Tibial artery (tissue), 4 donors: ENCODE measurements at places on chromosomes 1 and 21.

GRCh38 chr1:14010476-14010875 lies 310.5 kb downstream of the PRDM2 start:
- no peak for DNase-seq

- no peak for DNase-seq
These were observed 37.2 kb downstream of the KCNJ6 start for GRCh38 chr21:37878946-37879660.

DNA sequence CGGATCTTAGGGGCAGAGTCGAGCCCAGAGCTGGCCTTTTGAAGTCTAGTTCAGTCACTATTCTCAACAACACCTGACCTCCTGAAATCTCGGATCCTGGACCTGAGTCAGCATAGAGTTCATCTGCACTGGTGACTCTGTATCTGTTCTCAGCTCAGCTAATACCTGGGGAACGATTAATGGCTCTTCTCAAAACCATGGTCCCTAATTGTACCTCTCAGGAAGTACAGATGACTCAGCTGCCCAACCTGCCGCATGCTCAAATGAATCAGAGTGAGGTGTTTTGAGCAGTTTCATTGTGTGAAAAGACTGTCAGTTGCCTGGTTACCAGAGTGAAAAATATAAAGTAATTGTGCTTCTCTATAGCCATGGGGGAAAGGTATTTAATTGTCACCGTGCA lies 89.2 kb downstream of the SLC35F3 start:
- no peak for DNase-seq

GRCh38 chr1:83113652-83114051 lies 885.3 kb downstream of the TTLL7 start:
- no peak for DNase-seq

GRCh38 chr1:201404055-201404454 lies 4.9 kb upstream of the LAD1 start:
- no peak for DNase-seq

DNA sequence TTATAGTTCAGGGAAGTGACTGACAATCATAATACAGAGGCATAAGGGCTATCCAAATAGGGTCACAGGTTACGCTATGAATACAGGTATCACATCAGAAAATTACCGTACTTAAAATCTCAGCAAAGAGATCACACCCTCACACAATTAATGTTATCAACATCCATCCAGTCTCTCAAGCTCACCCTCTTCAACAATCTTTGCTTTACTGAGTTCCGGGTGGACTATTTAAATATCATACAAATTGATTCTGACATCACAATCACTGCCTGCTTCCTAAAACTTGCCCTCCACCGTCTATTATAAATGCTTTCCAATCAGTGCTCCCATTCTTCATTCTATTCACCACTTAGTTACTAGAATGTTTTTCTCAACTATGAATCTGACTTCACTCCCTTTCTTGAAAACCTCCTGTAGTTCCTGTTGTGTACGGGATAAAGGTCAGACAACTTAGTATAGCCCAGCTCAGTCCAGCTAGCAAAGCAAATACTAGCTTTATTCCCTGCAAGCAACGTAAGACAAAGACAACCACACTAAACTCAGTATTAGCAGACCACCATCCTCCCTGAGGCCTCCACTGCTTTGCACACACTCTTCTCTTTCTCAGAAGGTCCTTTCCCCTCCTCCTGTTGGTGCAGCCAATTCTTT lies 398.7 kb downstream of the SMYD3 start:
- no peak for DNase-seq

DNA sequence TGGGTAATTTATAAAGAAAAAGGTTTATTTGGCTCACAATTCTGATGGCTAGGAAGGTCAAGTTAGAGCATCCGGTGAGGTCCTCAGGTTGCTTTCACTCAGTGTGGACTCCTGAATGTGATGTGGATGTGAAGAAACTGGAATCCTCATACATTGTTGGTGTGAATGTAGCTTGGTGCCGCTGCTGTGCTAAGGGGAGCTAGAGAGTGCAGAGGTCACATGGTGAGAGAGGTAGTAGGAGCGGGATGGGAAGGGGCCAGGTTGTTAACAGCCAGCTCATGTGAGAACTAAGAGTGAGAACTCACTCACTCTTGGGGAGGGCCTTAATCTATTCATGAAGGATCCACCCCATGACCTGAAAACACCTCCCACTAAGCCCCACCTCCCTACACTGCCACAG lies 21.8 kb downstream of the ITSN1 start:
- no peak for DNase-seq

DNA sequence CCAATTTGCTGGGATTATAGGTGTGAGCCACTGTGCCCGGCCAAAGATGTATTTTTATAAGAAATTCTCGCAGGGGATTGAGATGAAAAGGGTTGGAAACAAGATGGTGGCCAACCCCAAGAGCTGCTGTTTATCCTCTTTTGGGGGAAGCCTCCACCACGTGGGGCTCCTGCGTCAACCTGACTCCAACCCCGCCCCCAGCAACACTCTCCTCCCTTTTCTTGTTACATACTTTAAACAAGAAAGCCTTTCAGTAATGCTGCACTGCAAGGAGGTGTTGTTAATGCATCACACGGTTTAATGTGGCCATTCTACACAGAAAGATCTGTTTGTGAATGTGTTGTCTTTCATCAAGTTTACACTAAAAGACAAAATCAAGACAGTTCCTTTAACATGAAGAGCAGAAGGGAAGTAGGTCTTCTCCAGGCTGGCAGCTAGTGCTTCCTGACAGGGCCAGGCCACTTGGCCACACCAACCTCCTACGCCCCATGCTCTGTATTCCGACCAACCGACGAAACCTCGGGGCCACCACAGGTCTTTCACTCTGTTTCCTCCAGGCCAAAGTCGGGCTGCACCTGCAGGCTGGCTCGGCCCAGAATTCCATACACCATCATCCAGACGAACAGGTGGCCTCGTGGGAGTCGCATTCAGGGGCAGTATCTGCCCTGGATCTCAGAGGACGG lies 25.9 kb downstream of the C2CD2 start:
- DNase-seq, result no peak

- DNase-seq, result no peak
These were observed 16.6 kb downstream of the STX12 start for GRCh38 chr1:27789540-27790041.

- no peak for DNase-seq
These were observed 140.7 kb upstream of the SPAG17 start for GRCh38 chr1:118325550-118326225.

GRCh38 chr1:180988253-180988752 lies 34.4 kb downstream of the STX6 start:
- no peak for DNase-seq

DNA sequence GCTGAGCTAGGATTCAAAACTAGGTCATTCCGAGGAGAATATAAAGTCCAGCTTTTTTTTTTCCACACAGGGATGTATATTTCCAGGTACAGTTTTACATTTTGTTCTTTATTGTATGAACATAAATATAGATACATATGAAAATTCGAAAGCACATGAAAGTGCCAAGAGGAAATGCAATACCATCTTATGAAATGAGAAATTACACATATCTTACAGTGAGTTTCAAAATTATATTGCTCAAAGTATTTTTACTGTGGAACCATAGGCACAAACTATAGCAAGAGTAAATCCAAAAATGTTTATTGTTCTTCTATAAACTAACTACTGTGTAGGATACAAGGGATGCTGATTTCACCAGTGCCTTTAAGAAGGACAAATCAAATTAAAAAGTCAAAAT lies 39.0 kb downstream of the PTPRC start:
- no peak for DNase-seq

DNA sequence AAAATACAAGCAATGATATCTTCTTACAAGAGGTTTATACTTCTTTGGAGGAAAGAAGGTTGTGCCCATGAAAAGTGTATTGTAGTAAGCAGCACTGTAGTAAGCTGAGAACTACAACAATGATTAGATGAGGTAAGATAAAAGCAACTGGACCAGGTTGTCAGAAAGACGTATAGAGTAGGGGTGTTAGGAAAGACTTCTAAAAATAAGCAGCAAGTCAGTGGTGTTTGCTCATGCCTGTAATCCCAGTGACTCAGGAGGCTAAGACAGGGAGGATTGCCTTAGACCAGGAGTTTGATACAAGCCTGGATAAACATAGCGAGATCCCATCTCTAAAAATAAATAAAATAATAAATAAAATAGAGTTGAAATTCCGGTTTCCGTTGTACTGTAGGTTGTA lies 4.3 kb upstream of the OR10X1 start:
- DNase-seq, result no peak

DNA sequence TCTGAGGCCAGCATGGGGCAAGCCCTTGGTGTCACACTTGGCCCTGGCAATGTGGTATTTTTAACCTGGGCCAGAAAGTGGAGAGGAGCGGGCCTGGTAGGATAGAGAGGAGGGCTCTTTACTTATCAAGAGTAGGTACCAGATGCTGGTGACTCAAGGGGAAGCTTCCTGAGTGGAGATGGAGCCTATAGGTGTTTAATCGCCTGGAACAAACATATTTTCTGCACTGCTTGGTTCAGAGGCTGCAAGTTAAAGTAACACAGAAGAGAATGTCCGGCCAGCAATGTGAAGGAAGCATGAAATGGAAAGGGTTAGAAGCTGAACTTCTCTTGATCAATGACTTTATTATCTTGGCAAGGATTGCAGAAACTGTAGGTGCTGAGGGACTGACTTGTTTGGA lies 74.3 kb downstream of the DDR2 start:
- DNase-seq, result no peak
